ENCODE measurements at places on chromosomes 1 and 21. TPM values are rescaled to one million over a fixed set of nuclear protein-coding genes. Genes with fewer than 3 reads are reported as not detected.

MIA3 gene
- total RNA-seq = 22.4 TPM

F13B gene
- total RNA-seq = not detected

CORT gene
- 0.50 TPM for total RNA-seq

IGSF9 gene
- total RNA-seq = under 0.01 TPM

DAB1 gene
- total RNA-seq = not detected

SELENBP1 gene
- 25.9 TPM for total RNA-seq

PGLYRP4 gene
- not detected for total RNA-seq

FBXO42 gene
- 9.9 TPM for total RNA-seq

RHCE gene
- total RNA-seq = 0.50 TPM

TESK2 gene
- total RNA-seq = 3.6 TPM

CXADR gene
- total RNA-seq = 2.1 TPM

YRDC gene
- total RNA-seq = 19.2 TPM

FCER1A gene
- not detected for total RNA-seq
